ENCODE measurements at places on chromosomes 2 and 18.

DNA sequence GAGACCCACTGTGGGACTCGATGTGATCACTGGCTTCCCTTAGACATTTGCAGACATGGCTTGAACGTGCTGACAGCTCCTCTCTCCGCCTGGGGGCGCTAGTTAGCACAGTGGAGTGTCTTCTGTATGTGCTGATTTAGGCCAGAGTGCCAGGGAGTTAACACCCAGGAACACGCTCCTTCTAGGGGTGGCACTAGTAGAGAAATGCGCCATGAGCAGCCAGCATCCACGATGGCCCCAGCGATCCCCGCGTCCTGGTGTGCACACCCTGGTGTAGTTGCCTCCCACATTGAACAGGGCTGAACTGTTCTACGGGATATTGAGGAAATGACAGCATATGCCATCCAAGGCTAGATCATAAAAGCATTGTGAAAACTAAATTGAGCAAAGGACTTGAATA is 11.4 kb upstream of the NMUR1 start:
- DNase-seq = no peak

DNA sequence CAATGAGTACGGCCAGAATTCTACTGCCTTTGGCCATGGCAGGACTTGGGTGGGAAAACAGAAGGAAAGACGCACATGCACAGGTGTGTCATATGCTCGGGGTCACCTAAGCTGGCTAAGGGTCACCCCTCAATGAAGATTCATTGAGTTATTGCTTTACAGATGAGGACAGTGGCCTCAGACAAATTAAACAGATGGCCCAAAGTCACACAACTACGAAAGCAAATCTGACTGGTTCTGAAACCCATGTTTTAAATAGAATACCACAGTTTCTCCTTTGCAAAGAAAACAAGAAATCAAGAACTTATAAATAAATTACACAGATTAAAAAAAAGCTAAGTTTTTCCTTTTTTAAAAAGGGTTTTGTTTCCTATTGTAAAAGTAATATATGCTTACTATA is 70.5 kb downstream of the ID2 start:
- DNase-seq = no peak

GRCh38 chr2:235006986-235007385 is 55.2 kb downstream of the SH3BP4 start:
- no peak for DNase-seq

DNA sequence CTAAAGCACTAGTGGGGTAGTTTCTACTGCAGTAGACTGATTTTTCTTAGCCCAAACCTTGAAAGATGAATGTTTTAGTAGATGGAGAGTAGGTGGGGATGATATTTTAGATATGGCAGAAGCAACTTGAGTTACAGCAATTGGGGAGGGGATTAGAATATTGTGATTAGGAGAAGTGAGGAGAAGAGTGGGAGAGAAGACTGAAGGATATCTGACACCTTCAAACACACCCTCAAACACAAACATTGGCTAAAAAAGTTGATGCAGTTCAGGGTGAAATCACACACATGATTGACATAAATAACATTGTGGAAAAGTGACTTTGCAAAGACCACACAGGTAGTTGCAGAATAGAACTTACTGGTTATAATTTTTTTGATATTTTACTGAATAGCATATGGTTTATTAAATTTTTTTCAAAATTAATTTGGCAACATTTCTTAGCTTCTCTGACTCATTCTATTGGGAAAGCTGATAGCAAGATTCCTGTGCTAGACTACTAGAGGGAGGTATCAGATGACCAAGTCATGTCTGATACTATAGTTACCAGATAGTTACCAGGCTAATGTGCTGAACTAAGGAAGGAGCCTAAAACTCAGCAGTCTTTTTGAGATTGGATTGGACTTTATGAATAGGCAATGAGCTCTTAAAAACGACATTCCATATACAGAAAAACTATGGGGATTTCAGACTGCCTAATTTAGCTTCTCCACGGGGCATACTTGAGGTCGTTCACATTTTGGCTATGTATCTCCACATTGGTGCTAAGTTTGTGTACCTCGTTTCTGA is 73.0 kb downstream of the ACTR3 start:
- no peak for DNase-seq

- DNase-seq = no peak
Observed at GRCh38 chr2:205967391-205968075, 118.4 kb downstream of the INO80D start.

GRCh38 chr2:229634601-229635370 is 79.6 kb downstream of the DNER start:
- DNase-seq = no peak

DNA sequence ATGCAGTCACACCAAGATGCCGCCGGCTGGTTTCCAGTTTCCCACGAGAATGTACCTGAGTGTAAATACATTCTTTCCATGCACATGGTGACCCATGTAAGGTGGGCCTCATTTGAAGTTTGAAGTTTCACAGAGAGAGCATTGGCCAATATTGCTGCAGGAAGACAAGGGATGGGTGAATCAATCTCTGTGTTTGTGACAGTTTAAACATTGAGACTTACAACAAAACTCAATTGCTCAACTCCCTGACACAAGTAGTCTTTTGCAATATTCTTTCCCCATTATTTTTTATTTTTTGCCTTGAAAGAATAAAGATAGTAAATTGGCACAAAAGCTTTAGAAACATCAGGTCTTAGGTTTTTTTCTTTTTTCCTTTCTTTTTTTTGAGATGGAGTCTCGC is 5.1 kb downstream of the SERPINB2 start:
- DNase-seq = no peak

- no peak for DNase-seq
Observed at GRCh38 chr2:118683460-118683859, 164.0 kb downstream of the EN1 start.

DNA sequence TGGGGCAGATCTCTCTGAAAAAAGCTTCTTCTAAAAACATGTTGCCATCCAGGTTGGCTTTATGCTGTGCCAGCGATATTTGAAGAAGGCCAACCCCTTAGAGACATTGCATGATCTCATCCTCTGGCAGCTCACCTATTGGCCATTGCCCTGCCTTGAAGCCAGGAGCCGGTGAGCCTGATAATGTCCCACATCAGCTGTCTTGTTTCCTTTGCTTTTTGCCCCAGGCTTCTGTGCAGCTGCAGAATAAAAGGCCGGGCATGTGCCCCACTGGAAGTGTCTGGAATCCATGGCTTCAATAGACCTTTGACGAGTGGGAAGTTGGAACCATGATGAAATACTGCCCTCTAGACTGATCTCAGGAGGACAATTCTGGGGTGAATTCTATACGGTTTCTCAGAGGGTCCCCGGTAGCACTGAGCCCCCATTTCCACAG is 523.5 kb upstream of the ZEB2 start:
- no peak for DNase-seq

DNA sequence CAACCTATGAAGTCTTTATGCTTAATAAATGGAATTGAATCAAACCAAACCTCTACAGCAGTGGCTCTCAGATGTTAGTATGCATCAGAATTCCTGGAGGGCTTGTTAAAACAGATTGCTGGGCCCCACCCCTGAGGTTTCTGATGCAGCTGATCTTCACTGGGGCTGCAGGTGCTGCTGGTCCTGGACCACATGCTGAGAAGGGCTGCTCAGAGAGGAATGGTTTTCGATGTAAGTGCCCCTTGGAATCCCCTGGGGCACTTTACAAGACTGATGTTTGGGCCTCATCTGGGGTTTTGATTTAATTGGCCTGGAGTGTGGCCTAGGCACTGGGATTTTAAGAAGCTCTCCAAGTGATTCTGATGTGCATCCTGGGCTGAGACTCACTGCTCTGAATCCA is 403.8 kb upstream of the HS6ST1 start:
- no peak for DNase-seq

DNA sequence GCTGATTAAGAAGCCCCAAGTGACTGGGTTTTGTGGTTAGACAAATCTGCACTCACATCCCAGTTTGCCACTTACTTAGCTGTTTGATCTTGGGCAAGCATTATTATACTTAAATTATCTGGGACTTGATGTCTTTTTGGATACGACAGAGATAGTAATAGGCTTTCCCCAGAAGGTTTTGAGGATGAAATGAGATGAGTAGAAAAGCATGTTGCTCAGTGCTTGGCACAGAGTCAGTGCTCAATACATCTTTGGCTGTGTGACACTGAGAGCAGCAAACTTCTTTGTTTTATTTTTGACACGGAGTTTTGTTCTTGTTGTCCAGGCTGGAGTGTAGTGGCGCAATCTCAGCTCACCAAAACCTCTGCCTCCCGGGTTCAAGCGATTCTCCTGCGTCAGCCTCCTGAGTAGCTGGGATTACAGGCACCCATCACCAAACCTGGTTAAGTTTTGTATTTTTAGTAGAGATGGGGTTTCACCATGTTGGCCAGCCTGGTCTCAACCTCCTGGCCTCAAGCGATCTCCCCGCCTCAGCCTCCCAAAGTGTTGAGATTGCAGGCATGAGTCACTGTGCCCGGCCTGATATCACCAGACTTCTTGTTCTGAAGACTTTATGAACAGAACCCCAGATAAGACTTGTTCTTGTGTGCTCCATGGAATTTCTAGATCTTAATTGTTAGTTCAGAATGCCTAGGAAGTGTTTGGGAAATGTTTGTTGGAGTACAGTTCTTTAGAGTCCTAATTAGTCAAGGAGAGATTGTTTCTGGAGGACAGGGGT is 521.2 kb downstream of the SLC4A3 start:
- no peak for DNase-seq

GRCh38 chr2:47560107-47560819 is 157.3 kb downstream of the MSH2 start:
- DNase-seq = no peak

- DNase-seq = no peak
Observed at GRCh38 chr2:16707014-16707623, 41.5 kb upstream of the CYRIA start.

DNA sequence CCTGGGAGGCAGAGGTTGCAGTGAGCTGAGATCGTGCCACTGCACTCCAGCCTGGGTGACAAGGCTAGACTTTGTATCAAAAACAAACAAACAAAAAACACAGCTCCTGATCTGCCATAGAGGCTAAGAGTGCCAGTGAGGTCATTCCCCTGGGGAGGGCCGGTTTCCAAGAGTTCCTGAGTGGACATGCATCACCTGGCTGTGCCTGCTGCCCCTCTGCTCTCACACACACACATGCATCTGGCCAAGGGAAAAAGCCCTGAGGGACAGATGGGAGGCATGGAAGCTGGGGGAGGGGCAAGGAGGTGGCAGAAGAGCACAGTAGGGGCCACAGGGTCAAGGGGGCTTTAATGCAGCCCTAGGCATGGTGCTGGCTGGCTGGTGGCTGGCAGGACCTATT is 60.4 kb downstream of the ZBTB7C start:
- DNase-seq = no peak

DNA sequence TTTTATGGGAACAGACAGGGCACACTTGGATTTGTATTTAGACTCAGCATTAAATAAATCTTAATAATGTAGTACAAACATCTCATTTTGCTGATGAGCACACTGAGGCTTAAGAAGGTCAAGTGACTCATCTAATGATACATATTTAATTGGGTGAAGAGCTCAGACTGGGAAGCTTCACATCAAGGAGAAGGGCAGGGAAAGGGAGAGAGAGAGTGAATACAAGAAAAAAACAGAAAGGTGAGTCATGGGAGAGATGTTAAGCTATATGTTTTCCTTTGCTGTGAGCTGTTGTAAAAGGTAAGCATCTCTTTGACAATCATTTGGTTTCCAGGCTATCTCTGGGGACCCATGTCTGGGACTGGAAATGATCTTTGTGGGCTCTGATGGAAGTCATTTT is 277.8 kb downstream of the SETBP1 start:
- DNase-seq = no peak
